ENCODE measurements at places on chromosomes 2 and 18.

DNA sequence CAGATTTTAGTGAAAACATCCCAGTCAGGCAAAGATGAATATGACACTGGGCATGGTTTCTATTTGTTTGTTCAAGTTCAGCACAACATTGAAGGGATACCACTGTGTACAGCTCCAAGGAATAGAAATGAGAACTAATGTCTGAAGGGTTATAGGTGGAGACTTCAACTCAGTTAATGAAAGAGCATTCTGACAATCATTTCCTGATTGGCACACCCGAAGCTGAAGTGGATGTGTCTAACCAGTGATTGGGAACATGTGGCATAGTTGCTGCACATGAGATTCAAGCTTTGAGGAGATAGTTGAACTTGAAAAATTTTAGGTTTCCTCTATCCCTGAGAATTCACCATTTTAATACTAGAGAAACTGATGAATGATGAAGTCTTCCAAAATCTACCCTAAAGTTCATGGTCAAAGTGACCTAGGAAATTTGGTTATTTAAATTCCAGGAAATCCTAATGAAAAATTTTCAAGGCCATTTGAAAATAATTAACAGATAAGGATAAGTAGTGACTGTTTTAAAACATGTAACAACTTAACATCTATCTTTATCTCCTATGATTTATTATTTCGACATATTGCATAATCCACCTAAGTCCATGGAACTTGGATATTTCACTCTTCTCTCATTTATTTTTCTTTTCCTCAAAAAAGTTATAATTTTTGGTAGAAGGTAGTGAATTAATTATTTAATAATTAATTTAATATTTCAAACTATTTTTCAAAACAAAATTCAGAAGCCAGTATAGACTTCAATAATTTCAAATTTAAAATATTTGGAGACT, 38.0 kb downstream of the SLC9A4 start:
- no peak for DNase-seq

DNA sequence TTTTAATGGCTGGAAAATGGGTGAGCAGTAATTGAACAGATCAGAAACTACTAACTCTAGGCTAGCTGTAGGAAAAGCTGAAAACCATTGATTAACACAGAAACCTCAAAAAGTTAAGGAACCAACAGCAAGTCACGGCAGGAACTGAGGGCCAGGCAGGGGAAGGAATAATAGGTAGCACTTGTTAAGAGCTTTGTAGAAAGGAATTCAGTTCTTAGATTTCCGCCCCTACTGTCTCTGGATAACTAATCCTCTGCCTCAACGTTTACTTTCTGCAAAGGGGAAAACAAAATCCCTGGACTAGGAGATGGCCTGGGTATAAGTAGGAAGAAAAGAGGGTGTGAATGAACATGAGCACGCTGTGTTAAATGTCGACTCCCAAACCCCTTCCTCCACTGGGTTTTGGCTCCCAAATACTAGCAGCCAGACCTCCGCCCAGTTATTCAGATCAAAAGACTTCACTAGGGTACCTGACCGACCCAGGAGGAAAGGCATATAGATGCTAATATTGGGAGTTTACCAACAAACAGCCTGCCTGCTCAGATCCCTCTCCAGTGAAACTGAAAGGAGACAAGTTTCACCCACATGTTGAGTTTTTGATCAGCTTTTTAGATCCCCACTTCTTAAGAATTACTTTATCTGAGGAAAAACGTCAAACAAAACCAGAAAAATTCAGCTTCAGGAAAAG, 12.4 kb downstream of the SMAD2 start:
- DNase-seq = no peak

- DNase-seq = no peak
Measured at GRCh38 chr2:11028407-11028916, 116.7 kb downstream of the KCNF1 start.

DNA sequence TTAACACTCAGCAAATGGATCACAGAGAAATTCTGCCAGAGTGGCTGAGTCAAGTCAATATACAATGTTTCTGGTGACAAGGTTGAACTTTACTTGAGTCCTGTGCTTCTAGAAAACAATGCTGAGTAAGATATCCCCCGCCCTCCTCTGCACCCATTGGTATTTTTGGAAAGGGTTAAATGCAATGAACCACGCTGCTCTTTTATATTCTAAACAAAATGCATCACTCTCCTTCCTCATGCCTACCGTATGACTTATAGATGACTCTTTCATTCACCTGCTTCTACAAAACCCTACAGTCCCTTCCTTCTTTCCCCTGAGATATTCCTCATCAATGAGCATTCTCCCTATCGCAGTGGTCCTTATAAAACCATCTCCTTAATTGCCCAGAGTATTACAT, 168.8 kb downstream of the TXNL1 start:
- DNase-seq = no peak

GRCh38 chr2:61436092-61436491, 34.8 kb downstream of the USP34 start:
- DNase-seq = no peak

DNA sequence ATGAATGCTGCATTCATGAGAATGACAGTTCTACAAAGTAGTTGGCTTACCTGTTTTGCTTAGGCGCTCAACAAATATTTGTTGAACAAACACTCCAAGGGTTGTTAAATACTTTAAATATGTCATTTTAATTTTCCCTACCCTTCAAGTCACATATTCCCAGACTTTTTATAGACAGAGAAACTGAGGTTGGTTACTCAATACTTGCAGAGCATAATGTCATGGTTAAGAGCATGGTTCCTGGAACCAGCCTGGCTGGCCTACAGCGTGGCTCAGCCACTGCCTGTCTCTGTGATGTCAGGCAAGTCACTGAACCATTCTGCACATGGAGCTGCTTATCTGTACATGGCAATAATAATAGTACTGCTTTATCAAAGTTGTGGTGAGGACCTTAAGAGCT, 120.0 kb upstream of the STK17B start:
- DNase-seq = no peak

DNA sequence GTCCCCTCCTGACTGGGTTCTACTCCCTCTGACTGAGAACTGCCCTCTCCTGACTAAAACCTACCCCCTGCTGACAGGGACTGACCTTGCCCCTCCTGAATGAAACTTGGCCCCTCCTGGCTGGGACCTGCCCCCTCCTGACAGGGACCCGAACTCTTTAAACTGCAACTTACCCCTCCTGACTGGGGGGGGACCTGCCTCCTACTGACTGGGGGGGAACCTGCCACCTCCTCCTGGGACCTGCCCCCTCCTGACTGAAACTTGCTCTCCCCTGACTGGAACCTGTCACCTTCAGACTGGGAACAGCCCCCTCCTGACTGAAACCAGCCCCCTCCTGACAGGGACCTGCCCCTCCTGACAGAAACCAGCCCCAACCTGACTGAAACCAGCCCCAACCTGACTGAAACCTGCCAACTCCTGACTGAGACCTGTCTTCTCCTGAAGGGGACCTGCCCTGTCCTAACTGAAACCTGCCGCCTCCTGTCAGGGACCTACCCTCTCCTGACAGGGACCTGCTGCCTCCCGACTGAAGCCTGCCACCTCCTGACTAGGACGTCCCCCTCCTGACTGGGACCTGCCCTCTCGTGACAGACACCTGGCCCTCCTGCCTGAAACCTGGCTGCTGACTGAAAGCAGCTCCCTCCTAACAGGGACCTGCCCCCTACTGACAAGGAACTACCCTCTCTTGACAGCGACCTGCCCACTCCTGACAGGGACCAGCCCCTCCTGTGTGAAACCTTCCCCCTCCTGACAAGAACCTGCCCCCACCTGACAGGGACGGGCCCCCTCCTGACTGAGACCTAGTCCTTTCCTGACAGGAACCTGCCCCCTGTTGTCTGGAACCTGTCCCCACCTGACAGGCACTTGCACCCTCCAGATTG, 87.1 kb downstream of the PXDN start:
- no peak for DNase-seq
